ENCODE measurements at places on chromosomes 3 and 15. TPM values are rescaled to one million over a fixed set of nuclear protein-coding genes. Genes with fewer than 3 reads are reported as not detected.

Gene SSUH2
- 0.90 TPM for total RNA-seq

Gene STARD9
- 1.4 TPM for total RNA-seq

Gene WDR93
- total RNA-seq: 0.64 TPM

Gene SPRED1
- 9.7 TPM for total RNA-seq

Gene FOXB1
- total RNA-seq: not detected

Gene AMT
- total RNA-seq: 0.26 TPM

Gene RAF1
- 61.8 TPM for total RNA-seq

Gene HIGD2B
- not detected for total RNA-seq

Gene ISG20
- 39.6 TPM for total RNA-seq

Gene NR1I2
- total RNA-seq: not detected

Gene GRAMD2A
- total RNA-seq: not detected

Gene NSUN3
- 4.8 TPM for total RNA-seq

Gene GCNT3
- 156 TPM for total RNA-seq

Gene THAP10
- 5.8 TPM for total RNA-seq

Gene PPP2R3A
- 3.6 TPM for total RNA-seq

Gene PHLDB2
- total RNA-seq: 12.5 TPM

Gene TNFSF10
- total RNA-seq: 0.14 TPM
